DMS79 (cell line): ENCODE measurements at places on chromosomes 7 and 10.

DNA sequence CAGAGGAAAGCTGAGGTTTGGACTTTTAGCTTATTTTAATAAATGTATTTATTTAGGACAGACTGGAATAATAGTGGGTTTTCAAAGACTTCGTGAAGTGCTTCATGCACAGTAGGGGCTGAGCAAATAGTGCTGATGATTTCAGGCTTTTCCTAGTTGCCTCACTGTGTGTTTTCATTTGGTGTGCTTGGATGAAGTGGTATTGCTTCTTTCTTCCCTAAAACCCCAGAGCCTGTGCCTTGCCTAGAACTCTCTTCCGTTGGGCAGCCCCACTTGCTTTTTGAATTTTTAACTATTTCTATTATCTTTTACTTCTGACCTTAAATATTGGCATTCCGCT is 49.6 kb downstream of the ARID5B start:
- DNase-seq: no peak

GRCh38 chr10:121664671-121665070 is 66.4 kb upstream of the FGFR2 start:
- no peak for DNase-seq

DNA sequence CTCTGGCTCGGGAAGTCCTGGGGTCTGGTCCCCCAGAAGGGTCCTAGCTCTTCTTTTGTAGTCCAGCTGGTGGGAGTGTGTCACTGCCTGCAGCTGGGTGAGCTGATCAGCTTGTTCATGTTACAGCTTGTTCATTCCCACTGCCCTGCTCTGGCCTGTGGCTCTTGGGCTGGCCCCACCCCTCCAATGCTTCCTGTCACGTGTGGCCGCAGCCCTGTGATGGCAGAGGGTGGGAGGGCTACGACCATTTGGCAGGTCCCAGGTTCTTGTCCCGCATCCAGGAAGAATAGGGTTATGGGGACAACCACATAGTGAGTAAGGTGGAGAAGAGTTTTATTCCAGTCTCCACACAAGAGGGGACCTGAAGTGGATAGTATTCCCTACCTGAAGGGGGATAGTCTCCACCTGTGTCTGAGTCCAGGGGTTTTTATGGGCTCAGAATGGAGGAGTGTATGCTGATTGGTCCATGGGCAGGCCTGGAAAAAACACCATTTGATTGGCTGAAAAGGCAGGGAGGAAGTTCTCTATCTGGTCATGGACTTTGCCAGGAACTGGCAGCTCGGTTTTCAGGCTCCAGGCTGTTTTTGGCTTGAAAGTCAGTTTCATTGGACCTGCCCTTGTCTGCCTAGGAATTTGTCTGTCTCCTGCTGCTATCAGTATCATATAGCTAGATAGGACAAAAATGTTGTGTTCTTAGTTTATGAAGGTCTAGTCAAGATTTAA is 13.1 kb downstream of the SDHAF3 start:
- no peak for DNase-seq

DNA sequence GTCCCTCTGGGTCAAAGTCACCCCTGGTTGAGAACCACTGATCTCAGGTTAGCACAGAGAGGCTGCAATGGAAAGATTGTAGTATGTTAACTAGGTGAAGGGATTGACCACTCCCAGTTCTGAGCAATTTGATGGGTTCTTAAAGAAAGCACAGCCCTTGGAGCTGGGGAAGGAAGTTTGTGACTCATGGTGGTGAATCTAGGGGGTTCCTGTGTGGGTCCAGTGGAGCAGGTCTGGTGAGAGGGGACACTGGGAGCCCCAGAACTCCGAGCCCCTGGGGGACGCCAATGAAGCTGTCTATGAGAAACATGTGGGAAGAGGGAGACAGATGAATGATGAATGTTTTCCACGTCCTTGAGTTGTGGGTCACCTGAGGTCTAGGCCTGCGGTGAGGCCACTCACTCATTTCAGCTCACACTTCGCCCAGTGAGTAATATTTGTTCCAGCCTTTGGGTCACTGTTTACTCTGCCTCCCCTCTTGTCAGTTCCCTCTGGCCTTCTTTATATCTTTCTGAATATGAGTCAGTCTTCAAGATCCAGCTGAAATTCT is 341.9 kb downstream of the LRMDA start:
- DNase-seq: no peak

GRCh38 chr10:22475651-22476600 is 130.6 kb downstream of the SPAG6 start:
- no peak for DNase-seq

DNA sequence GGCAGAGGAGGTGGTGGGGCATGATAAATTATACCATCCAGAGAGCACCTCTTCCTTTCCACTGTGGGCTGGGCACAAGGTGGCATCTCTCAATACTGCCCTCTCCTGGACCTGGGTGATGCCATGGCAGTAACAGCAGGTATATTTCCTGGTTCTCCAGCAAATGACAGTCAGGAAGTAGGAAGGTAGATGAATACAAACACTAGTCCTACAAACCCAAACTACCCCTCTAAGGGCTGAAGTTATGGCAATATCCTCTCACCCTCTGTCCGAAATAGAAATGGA is 1004.9 kb downstream of the KCNMA1 start:
- DNase-seq: no peak

- DNase-seq: no peak
Observed at GRCh38 chr7:4713183-4713784, 31.2 kb downstream of the FOXK1 start.

- no peak for DNase-seq
Observed at GRCh38 chr7:129417073-129417472, 17.2 kb upstream of the STRIP2 start.

DNA sequence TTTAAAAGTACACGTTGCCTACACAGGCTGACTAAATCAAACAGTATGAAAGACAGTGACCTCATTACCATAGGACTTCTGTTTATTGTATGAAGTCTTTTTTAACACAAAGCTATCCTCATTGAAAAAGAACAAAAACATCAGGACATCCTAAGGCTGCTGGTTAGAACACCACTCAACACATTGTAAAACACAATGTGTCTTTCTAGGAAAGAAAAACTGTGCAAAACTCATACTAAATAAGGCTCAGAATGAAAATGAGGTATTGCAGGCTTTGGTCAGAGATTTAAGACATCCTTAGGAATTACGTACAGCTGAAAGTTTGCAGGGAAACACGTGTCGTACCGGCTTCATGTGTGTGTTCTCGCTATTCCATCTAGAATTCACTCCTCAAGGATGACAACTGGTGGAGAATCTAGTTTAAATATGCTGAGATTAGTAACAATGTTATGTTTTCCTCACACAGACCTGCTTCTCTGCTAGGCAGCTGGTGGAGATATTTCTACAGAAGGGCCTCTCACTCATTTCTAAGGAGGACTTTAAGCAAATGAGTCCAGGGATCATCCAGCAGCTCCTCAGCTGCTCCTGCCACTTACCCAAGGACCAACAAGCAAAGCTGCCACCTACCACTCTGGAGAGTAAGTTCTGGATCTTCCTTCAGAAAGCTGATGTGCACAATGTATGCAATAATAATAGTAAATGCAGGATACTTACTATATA is 29.3 kb downstream of the SLC39A12 start:
- DNase-seq: no peak
